ENCODE measurements at places on chromosomes 13 and 19.

DNA sequence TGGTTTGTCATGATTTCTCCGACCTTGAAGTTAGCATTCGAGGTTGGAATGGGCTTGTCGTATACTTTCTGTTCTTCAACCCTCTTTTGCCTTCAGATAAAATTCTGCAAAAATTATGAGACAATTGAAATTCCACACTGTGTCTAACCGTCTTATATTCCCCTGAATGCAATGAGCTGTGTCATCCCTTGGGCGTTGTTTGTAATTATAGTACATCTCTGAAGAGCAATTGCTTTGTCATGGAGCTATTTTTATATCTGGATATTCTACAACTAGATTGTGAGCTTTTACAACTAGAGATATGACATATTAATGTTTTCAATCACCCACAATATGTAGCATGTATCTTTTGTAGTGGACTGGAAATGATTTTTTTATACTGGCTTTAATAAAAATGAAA lies 631.8 kb upstream of the SLC10A2 start:
- no peak for DNase-seq

DNA sequence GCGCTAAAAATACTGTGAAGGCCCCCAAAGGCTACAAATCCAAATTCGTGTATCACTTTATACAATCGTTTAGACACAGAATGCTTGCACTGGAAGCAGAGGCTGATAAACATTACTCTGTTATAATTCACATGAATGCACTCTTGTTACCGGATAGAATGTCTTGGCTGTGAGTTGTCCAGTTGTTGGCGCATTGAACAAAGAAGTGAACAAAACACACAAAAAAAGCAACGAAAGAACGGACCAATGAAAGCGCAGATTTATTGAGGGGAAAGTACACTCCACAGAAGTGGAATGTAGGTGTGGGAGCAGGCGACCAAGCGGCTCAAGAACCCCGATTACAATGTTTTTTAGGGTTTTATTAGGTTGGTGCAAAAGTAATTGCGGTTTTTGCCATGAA lies 529 bp upstream of the ZNF418 start:
- no peak for DNase-seq

- DNase-seq: no peak
Measured at GRCh38 chr19:10295305-10295846, 5.6 kb downstream of the ICAM5 start.

GRCh38 chr13:46296921-46297320 lies 85.2 kb downstream of the LRRC63 start:
- DNase-seq: no peak

- DNase-seq: no peak
Measured at GRCh38 chr19:46861691-46862502, 1.1 kb downstream of the ARHGAP35 start.

DNA sequence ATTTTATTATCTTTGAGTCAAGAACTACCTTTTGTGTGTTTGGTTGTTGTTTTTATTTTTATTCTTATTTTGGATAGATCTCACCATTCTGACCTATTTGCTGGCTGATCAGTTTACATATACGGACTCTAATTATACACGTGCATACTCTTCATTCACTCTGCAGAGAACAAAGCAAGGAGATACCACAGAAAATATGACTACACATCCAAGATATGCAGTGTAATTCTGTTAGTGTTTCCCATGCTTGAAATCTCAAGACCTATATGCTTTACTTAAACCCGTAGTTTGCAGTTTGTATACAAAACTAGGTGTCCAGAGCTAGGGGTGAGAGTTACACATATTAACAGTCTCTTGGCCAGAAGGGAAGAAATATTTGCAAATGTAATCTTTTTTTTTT lies 205.5 kb downstream of the DCLK1 start:
- DNase-seq: no peak

DNA sequence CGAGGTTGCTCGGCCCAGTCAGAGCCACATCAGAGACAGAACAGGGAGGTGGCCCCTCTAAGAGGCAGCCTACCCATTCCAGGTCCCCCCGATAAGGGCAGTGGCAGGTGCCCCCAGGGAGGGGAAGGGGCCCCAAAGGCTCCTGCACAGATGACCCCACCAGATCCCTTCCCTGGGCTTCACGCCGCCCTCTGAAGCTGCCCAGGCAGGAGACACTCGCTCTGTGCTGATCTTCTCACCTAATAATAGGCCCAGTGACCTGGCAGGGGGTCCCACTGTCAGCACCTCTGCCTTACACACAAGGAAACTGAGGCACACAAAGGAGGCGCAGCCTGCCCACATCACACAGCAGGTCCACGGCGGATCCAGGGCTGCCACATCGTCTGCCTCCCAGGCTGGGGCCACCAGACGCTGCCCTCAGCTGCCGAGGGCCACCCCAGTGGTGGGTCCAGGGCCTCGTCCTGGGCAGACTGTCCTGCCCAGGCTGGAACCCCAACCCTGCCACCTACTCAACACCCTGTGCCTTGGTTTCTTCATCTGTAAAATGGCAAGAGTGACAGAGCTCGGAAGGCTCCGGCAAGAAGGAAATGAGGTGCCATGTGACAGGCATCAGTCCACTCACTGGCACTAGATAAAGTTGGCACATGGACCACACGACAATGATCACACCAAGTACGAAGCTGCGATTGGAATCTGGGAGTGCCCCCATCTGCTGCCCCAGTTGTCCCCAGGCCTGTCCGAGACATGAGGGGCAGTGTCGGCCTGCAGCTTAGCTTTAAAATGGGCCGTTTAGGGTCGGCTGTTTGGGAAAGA lies 56.5 kb downstream of the KLF2 start:
- DNase-seq: no peak

DNA sequence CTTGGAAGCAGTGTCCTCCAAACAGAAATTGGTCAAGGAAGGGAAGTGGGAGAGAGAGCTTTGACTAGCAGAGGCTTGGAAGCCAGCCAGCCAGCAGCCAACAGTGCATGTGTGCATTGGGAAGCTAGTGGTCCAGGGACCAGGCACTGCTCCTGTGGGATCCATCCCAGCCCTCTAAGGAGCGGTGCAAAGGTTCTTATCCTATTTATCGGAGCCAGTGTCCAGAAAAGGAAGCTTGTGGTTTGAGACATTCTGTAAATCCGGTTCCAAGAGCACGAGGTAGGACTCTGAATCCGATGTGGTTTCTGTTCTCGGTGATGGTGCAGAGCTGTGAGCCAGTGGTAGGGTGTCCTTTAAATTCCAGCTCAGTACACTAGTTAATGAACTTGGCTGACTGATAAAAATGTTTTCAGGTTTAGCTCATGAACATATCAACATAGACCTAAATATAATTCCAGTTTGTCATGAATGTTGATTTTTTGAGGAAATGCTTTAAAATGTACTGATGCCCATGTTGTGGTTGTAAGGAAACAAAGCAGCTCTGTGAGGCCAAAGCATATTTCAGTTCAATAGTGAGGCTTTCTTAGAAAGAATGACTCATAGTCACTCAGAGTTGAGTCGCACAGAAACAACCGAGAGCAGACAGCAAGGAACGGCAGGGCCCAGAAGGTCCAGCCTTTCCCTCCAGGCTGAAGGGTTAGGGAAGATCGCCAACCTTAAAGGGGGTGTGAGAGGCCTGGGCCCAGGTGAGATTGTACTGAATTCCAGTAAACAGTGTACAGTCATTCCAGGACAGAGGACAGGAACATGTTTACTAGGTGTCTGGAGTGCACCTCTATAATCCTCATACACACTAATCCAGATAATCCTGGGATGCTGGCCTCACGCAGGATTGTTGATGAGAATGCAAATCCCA lies 21.5 kb upstream of the GARRE1 start:
- peak; percentile 91 for DNase-seq

- DNase-seq: no peak
Measured at GRCh38 chr13:99926014-99926731, 45.4 kb downstream of the ZIC5 start.

GRCh38 chr13:103656311-103656710 lies 590.1 kb upstream of the SLC10A2 start:
- DNase-seq: no peak

GRCh38 chr19:39506944-39507714 lies 7.8 kb upstream of the SELENOV start:
- no peak for DNase-seq

DNA sequence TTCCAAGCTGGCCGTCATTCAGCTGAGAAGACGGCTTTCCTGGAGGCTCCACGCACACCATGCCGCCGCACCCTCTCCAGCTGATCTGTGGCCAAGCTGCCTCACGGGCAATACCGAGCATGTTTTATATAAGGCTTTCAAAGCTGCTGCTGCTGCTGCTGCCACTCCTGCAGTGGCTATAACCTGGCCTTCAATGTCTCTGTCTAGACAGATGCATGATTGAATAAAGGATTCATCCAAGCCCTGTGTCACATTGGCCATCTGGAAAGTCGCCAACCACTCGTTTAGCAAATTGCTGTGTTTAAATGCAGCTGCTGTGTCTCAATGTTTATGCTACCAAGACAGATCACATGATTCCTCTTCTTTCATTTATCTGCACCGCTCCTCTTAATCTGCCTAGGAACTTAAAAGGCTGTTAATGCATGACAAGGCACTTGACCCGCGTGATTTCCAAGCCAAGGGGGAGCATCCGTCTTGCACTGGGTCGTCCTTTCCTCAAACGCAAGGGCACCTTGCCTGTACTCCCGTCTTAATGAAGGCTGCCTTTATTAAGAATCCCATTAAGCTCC lies 114.3 kb downstream of the TEX26 start:
- DNase-seq: peak; percentile 72

DNA sequence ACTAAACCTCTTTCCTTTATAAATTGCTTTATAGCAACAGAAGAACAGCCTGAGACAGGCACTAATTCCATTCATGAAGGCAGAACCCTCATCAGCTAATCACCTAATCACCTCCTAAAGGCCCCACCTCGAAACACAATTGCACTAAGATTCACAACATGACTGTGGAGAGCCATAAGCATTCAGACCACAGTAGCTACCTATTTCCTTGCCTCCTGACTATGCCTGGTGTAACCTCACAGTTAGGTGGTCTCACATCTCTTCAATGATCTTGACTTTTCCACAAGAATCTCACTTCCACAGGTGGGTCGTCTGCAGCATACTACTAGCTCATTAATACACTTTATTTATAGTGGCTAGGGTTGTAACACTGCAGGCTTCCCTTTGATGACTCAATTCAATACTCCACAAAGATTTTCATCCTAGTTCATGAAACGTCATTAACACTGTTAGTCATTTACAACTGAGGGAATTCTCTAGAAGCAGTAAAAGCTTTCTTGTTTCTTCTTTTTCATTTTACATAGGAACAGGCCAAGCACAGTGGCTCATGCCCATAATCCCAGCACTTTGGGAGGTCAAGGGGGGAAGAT lies 27.1 kb downstream of the STK24 start:
- DNase-seq: no peak

GRCh38 chr13:114164681-114165429 lies 14.2 kb upstream of the CFAP97D2 start:
- no peak for DNase-seq

- DNase-seq: peak; percentile 86
Measured at GRCh38 chr13:109058087-109058486, 428.7 kb downstream of the MYO16 start.

- DNase-seq: no peak
Measured at GRCh38 chr13:99266827-99267226, 8.6 kb upstream of the GPR18 start.

DNA sequence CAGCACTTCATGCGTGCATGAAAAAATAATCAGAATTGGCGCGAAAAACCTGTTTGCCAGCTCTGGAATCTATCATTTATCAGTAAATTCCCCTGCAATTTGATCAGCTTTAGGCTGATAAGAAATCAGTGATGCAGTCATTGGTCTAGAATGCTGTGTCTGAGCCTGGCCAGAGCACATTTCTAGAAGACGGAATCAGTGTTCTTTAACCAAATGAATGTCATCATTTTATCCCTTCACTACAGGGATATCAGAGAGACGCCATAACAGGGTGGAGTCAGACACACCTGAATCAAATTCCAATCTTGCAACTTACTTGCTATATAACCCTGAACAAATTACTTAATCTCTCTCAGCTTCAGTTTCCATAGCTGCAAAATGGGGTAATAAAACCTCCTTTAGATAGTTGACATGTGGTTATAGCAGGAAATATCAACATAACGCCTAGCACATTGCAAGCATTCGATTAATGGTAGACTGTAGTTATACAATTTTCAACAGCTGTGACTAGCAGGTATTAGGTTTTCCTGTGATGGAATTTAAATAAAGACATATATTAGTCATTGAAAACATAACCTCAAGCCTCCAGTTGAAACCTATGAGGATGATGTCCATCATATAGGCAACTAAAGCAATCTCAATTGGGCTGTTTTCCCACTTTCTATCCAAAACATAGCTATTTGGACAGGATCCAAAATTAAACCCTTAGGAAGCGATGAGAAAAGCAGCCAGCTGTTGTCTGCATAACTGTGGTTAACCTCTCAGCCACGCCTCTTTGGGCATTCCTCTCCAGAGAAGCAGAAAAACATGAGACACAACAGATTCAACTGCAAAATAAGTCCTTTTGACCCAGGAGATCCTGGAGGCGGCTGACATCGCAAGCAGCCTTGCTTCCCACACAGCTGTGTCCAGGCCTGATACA lies 51.6 kb upstream of the UBL3 start:
- peak; percentile 91 for DNase-seq

GRCh38 chr13:99375738-99376080 lies 68.5 kb upstream of the GPR183 start:
- no peak for DNase-seq

DNA sequence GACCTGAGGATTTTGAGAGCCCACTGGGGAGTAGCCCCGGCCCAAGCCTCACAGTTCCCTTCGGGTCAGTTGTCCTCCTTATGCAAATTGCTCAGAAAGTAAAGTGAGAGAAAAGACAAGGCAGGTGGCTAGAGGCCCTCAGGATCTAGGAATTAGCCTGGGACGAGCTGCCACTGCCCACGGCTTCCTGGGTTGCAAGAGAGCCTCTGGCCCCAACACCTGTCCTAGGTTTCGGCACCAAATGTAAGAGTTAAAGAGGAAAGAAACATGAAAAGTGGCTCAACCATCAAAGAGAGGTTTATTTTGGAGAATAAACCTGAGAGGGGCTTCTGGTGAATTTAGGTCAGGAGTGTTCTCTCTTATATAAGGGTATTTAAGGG lies 25.6 kb downstream of the TMEM255B start:
- DNase-seq: no peak

- no peak for DNase-seq
Measured at GRCh38 chr19:45827459-45828093, 12.5 kb upstream of the RSPH6A start.

DNA sequence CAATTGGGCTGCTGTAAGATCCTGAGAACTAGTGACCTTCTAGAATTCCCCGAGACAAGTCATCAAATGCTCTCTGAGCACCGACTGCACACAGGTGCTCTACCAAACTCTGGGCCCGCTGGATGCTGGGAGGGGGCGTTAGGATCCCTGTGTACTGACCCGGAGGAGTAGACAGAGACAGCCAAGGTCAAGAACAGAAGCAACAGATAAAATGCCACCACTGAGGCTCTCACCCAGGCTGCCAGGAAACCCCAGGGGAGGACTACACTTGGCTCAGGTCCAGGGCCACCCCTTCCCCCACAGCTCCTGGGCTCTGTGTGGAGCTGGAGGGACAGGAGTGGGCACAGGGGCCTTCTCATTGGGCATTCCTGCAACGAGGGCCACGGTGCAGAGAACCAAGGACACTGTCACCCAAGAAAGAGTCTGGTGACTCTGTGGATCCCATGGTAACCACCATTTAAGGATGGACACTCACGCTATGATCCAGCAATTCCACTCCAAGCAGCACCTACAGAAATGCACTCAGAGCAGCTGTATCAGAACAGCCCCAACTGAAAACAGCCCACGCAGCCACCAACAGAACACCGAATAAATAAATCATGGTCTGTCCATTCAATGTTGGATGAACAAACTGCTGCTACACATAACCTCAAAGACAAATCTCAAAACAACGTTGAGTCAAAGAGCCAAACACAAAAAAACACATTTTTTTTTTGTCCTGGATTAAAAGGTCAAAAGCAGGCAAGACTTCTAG lies 16.8 kb upstream of the SLC35E1 start:
- no peak for DNase-seq

All from retinal pigment epithelial cell (primary cell).